M059J (cell line): ENCODE measurements at places on chromosomes 7 and 10. TPM values are rescaled to one million over a fixed set of nuclear protein-coding genes. Genes with fewer than 3 reads are reported as not detected.
A peak's percentile ranks its signal among the peaks of the same experiment; 100 is the strongest.

- DNase-seq, result no peak
Observed at GRCh38 chr10:23439452-23439960, 631 bp downstream of the OTUD1 start.

GRCh38 chr7:78968951-78969350, 484.5 kb downstream of the MAGI2 start:
- no peak for DNase-seq

- DNase-seq, result peak; percentile 15
Observed at GRCh38 chr10:3668276-3668965, 116.6 kb downstream of the KLF6 start.

GRCh38 chr10:93435621-93436397, 46.3 kb downstream of the MYOF start:
- DNase-seq, result peak; percentile 92

DNA sequence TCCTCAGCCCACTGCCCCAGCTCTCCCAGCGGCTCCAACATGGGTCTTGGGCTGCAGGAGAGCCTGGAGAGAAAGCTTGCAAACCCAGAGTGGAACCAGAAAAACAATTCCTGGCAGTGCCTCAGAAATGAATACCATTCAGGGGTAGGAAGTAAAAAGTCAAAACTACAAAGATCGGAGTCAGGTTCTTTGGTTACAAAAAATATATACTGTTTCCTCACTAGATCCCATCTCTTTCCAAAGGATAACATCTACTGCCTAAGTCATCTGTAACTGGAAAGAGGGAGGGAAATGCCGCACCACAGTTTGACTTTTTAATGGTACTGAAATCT, 14.9 kb downstream of the CREB3L2 start:
- no peak for DNase-seq

- DNase-seq, result peak; percentile 28
Observed at GRCh38 chr7:128431221-128431620, 21.4 kb upstream of the IMPDH1 start.

The MEPCE gene
- 32.7 and 48.2 TPM in 2 replicates for total RNA-seq

The BLNK gene
- total RNA-seq, result not detected in 2 replicates

The ADGRA1 gene
- total RNA-seq, result not detected in 2 replicates

The LIPJ gene
- not detected in 2 replicates for total RNA-seq

The NPC1L1 gene
- total RNA-seq, result not detected in 2 replicates

The RASSF4 gene
- 8.4 and 13.4 TPM in 2 replicates for total RNA-seq

The CPN1 gene
- not detected in 2 replicates for total RNA-seq
